CD8-positive, alpha-beta memory T cell (primary cell): ENCODE measurements at places on chromosomes 13 and 19. TPM values are rescaled to one million over a fixed set of nuclear protein-coding genes. Genes with fewer than 3 reads are reported as not detected.

DNA sequence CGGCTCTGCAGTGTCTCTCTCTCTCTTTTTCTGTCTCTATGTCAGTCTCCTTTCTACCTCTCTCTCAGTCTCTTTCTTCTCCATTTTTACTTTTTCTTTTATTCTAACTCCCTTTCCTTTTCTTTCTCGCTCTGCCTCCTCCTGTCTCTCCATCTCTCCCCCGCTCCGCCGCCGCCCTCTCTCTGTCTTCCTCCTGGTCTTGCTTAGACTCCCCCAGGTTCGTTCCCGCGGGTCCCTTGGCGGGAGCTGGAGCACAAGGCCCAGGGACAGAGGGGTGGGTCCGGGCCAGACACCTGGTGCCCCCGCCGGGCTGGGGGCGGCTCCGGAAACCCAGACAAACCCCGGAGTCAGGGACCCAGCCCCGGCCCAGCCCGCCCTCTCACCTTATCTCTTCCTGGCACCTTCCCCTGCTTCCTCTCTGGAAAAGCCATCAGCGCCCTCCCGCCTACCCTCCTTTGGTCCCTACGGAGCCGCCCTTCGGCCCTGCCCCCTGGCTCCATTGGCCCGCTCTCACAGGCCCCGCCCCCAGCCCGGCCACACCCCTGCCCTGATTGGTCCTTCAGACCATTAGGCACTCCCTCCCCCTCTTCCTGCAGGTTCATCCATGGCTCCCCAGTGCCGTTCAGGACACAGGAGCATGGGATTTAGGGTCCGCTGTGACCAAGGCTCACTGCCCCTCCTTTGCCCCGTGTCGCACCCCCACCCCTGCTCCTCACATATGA, 15.4 kb upstream of the NOP53 start:
- no peak for DNase-seq

DNA sequence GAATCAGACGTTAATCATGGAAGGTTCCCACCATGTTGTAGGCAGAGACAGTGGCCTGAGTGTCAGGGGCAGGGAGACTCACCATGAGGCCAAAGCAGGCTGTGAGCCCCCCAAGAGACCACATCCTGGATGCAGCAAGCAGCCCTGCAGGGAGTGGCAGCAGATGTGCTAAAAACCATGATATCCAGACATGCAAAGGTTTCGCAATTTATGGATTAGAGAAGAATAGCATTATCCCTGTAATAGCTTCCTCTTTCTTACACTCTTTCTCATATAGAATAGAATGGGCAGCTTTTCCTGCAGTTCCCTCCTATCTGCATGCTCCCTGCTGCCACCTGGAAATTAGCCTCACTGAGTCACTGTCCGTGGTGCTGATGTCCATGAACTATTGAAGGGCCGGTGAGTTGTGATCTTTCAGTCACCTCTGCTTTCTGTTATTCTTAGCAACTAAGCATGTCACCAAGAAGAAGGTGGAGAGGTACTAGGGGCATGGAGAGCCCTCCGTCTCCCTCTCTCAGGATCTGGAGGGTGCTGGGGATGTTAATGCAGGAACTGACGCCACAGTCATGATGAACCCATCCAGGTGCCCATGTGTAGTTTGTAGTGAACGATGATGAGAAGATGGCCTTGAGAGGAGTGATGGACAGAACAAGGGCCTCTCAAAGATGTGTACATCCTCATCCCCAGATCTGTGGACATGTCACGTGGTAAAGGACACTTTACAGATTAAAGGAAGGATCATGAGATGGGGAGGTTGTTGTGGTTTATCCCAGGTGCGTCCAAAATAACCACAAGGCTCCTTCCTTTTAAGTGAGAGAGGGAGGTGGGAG, 9.9 kb downstream of the CEACAM4 start:
- no peak for DNase-seq

DNA sequence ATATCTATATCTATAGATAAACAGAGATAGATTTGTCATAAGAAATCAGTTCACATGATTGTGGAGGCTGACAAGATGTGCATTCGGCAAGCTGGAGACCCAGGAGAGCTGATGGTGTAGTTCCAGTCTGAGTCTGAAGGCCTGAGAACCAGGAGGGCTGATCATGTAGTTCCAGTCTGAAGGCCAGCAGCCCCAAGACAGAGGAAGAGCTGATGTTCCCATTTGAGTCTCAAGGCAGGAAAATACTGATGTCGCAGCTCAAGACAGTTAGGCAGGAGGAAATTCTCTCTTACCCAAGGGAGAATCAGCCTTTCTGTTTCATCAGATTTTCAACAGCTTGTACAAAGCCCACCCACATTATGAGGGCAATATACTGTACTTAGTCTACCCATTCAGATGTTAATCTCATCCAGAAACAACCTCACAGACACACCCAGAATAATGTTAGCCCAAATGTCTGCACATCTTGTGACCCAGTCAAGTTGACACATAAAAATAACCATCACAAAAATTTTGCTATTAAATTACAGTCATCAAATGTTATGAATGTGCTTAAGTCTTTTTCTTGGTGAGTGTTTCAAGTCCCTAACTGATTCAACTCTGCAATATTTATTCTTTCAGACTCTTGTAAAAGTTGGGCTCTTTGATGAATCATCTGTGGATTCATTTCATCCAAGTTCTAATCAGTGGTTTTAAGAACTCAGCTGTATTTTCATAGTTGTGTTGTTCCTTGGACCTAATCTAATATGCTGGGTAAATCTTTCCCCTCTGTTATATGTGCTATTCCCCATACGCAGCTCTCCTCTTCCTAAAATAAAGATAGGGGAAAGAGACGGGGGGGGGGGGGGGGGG, 22.7 kb upstream of the LRCH1 start:
- DNase-seq, result no peak

DNA sequence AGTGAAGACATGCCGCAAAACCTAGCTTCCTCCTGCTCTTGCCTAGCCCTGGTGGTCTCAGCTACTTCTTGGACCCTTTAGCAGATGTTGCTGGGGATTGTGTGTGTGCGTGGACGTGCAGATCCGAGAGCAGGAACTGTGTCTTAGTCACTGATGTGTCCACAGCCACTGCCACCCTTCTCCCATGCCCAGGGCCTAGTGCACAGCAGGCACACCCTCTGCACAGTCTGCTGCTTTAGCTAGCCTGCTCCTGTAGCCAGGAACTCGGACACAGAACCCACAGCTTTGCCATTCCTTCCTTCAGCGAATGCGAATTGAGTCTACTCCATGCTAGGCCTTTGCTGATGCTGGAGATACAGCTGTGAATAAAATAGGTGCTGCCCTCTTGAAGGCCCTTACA, 2.3 kb downstream of the CLPTM1 start:
- no peak for DNase-seq

- peak; percentile 88 for DNase-seq
Measured at GRCh38 chr13:97975848-97976609, 22.6 kb downstream of the IPO5 start.

DNA sequence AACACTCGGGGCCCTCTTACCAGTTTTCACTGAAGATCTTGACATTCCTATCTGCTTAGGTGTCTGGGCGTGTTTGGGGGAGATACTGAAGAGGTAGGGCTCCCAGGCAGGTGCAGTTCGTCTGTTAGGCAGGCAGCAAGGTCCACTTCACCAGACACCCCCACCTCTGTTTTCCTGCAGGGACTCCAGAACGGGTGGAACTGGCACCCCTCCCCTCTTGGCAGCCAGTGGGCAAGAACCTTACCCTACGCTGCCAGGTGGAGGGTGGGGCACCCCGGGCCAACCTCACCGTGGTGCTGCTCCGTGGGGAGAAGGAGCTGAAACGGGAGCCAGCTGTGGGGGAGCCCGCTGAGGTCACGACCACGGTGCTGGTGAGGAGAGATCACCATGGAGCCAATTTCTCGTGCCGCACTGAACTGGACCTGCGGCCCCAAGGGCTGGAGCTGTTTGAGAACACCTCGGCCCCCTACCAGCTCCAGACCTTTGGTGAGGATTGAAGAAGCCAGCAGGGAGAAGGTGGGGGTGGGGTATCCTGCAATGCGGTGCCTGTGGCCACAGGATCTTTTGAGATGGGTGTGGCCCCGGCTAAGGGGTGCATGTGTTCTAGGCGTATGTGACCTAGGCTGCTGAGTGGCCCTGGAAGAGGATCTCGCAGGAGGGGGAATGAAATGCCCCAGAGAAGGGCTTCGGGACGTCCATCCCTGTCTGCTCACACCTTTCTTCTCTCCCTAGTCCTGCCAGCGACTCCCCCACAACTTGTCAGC, 3.3 kb upstream of the ICAM4 start:
- DNase-seq, result no peak

DNA sequence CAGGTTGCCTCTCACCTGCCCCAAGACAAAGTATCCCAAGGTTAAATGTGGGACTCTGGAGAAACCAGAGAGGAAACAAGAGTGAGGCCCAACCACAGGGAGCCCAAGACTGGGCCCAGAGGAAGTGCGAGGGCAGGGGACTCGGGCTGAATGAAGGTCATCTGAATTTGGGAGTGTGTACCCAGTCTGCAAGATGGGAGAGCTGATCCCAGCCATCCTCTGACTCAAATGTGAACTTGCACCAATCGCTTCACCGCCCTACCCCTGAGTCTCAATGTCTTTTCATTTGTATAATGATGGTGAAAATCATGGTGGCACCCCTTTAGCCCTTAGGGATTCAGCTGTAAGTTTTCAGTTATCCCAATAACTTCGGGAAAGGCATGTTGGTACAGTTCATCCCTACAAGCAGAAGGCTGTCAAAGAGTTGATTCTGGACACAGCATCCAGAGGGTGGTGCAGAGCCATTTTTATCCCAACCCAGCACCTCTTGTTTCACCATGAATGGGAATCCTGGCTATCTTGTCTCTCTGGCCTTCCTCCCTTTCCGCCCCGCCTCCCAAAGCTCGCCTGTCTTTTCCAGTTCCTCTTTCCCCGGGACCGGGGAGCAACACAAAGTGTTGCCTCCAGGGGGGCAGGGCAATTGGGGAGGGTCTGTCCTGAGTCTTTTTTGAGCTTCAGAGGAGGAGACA, 123.4 kb downstream of the NUFIP1 start:
- no peak for DNase-seq

DNA sequence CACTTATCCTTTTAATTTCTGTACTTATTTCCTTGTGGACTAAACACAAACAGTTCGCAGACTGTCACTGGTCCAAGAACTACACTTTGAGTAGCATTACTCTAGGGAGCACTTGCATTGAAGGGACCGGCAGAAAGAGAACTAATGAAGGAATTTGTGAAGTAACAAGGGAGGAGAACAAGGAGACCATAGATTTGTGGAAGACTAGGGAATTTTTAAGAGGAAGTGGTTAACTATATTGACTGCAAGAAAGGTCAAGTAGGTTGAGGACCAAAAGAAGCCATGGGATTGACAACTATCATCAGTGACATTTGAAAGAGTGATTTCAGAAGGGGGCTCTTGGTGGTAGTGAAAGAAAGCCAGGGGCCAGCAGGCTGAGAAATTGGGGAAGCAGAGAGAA, 4.0 kb upstream of the RB1 start:
- no peak for DNase-seq

DNA sequence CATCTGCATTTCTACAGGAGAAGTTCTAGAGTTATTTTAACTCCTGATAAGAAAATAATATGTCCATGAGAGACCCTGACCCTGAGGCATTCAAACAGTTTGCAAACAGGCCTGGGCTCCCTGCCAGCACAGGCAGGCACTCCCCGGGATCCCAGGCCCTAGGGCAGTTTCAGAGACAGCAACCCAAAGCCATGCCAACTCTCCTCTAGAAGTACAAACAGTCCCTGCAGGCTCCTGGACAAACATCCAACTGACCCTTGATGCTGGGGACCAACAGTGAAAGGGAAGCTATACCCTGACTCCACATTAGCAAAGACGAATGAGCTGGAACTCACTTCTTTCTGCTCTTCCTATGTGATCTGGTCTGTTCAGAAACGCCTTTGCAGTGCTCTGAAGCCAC, 44.8 kb downstream of the CCDC70 start:
- DNase-seq, result no peak

DNA sequence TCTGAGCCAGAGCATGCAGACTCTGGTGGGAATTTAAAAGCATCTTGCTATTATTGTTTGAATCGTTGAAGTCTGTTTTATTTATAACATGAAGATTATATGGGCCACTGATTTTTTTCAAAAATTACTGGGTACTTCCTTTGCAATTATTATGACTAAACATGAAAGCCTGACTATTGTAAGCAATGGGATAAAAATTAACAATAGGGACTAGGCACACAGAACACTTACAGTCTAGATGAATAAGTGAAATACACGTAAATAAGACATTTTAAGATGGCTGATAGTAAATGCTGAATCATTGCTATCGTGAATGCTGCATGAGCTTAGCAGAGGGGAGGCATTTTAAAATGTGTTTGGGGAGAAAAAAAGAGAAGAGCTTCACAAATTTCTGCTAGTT, 81.0 kb upstream of the MAB21L1 start:
- DNase-seq, result no peak

- no peak for DNase-seq
Measured at GRCh38 chr13:98761126-98761985, 8.9 kb upstream of the SLC15A1 start.

DNA sequence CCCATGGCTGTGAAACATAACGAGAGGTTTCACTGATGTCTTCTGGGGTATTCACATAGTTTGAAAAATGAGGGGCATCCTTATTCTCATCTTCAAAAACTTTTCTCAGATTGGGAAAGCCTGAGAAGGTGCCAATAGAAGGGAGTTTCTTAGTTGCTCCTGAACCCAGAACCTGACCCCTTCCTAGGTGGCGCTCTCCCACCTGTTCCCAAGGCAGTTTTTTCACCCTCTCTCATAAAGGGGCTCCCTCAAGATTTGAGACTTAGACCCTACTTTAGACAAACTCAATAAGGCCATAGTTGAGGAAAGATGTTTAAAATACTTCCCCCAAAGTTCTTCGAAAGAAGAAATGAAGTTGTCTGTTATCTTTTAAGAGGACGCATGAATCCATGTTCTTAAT, 142.2 kb downstream of the FGF9 start:
- DNase-seq, result no peak

GRCh38 chr13:48828962-48829411, 146.7 kb upstream of the FNDC3A start:
- DNase-seq, result no peak

GRCh38 chr19:1125601-1126467, 22.0 kb downstream of the GPX4 start:
- DNase-seq, result no peak

DNA sequence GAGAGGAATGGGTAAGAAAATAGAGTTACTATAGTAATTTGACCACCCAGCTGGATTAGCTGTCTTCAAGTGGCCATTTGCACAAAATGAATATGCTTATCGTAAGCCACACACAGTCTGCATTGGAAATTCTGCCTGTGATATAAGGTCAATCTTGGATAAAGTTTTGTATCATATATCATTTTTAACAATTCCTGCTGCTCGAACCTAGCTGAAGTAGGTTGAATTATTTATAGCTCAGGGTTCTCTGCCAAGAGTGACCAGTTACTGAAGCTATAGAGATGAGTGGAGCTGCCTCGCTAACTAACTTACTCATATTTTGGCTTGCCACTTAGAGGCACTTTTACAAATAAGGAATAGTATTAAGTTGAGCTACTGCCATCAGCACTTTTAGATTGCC, 220.9 kb downstream of the RGCC start:
- DNase-seq, result no peak

Gene ZNF816
- 17.1 TPM for polyA plus RNA-seq

Gene FGF21
- polyA plus RNA-seq, result not detected

Gene CHAMP1
- polyA plus RNA-seq, result 7.3 TPM

Gene WDR87
- polyA plus RNA-seq, result not detected
